ENCODE measurements at places on chromosomes 11 and 22.

GRCh38 chr11:127130321-127130720 is 129.8 kb upstream of the KIRREL3 start:
- no peak for DNase-seq

DNA sequence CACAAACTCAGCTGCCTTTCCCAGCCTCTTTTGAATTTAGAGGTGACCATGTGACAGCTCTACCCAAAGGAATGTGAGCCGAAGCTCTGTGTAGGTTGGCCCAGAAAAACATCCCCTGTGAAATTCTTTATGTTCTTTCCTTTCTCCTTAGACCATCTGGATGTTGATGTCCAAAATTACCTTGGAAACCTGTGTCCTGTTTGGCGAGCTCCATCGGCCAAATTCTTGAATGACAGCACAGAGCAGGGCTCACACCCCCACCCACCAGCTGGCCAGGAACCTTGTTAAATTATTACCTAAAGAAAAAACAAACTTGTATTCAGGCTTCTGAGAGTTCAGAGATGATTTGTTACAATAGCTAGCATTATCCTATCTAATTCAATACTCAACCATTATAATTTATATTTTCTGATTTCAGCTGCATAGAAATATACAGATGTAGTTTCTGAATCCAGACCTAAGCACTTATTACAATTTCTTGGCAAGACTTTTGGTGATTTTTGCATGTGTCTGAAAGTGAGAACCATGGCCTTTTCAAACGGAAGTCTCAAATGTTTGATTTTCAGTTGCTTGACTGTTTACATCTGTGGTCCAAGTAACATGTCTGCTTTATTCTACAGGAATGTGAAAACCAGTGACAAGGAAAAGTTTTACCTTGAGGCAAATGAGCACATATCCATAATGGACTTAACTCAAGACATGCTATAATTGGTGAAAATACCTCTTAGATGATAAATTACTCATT is 554.2 kb downstream of the NTM start:
- DNase-seq, result no peak

DNA sequence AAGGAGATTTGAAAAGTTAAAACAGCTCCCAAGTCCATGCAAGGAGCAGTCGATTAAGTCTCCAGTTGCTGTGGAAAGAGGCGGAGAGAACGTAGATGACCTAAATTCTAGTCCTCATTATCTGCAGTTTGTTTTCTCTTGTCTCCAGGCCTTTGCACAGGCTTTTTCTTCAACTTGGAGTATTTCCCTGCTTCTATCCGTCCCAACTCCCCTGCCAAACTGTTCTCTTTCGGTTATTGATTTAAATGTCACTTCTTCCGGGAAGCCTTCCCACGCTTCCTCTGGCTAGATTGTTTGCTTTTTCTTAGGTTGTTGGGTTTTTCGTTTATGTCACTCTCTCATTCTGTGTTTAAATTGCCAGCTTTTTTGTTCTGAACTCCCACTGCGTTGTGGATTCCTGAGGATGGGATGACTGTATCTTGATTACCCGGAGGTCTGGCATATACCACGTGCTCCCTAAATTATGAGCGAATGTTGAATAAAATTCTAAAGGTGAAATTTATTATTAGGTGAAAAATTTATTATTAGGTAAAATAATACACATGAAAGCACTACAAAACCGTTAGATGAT is 463 bp downstream of the TMEM126B start:
- DNase-seq, result no peak

DNA sequence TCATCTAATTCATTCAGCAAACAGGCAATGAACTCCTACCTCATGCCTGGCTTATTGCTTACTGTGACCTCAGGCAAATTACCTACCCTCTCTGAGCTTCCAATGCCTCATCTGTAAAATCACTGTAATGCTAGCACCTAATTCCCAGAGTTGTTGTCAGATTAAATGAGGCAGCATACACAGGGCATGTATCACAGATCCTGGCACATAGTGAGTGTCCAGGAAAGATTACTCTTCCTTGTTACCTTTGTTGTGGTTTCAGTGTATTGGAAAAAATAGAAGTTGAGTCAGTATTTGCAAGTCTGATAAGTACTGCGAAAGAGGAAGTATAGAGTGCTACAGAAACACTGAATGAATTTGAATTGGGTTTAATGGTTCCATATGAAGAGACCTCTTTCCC is 26.4 kb upstream of the LRRC55 start:
- no peak for DNase-seq

- no peak for DNase-seq
These were observed 38.0 kb upstream of the CD82 start for GRCh38 chr11:44527476-44527875.

- no peak for DNase-seq
These were observed 585 bp downstream of the CYB5R3 start for GRCh38 chr22:42648368-42649245.

DNA sequence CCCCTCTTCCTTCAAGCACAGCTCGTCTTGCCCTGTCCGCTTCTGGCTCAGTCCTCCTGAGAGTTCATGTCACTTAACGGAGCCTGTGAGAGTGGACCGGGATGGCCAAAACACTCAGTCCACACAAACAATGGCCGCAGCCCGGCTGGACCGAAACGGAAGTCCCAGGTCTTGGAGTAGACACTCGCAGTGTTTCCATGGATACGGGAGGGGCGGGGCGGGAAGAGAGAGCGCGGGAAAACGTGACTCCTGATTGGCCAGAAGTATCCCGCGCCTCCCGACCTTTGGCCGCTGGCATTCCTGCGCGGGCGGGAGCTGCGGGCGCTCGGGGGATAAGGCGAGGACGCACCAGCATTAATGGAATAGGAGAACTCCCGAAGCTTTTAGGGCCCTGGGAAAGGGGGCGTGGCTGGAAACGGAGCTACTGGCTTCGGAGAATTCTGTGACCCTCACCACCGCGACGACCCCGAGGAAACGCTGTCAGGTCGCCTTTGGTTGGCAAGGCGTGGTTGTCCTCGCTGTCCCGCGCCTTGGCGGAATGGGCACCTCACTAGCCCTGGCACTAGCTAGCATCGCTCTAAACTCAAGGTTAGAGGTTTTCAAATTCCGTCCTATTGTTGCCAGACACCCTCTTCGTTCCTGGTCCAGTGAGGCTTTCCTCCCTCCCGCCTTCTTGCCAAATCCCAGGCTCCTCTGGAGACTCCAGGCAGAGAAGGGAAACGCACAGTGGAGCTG is at the start of the genes NLRP14 and ZNF214:
TSS of gene NLRP14 (plus strand) at position 297 of the 735 bp plus-strand sequence. CDS start 18,108 bp downstream, outside the sequence.
TSS of gene ZNF214 (minus strand) at position 164 of the 735 bp plus-strand sequence. CDS start 17,511 bp downstream, outside the sequence.
- DNase-seq, result peak; percentile 68

- DNase-seq, result no peak
These were observed 15.2 kb upstream of the SLC6A5 start for GRCh38 chr11:20584093-20584774.

DNA sequence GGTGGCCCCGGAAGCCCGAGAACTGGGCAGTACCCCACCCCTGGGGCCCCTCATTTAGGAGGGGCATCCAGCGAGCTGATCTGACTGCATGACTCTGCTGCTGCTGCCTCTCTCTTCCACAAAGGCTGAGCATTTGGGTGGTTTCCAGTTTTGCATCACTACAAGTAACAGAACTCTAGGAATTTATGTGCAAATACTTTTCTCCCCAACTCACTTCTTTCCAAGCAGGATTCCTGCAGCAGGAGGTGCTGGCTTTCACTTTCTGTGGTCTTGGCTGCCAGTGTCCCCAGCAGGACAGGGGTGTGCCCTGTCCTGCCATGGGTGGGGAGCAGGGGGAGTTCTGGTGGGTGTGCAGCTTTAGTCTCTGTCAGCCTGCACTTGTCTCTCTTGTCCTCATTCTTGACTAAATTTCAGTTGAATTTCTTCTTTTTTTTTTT is 21.2 kb downstream of the UPB1 start:
- DNase-seq, result peak; percentile 79

DNA sequence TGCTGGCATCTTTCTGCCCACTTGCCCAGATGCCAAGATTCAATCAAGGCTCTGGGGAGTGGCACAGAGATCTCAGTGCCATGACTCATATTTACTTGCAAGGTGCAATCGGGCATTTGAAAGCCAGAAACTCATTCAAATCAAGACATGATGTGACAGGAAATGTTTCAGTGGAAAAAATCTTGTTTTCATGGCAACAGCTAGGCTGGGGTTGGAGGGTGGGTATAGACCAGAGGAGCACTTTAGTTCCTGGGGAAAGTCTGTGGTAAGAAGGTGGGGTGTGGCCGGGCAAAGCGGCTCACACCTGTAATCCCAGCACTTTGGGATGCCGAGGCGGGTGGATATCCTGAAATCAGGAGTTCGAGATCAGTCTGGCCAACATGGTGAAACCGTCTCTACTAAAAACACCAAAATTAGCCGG is 1.2 kb downstream of the MAJIN start:
- no peak for DNase-seq

GRCh38 chr11:7964873-7965272 is 374 bp downstream of the NLRP10 start:
- DNase-seq, result no peak

DNA sequence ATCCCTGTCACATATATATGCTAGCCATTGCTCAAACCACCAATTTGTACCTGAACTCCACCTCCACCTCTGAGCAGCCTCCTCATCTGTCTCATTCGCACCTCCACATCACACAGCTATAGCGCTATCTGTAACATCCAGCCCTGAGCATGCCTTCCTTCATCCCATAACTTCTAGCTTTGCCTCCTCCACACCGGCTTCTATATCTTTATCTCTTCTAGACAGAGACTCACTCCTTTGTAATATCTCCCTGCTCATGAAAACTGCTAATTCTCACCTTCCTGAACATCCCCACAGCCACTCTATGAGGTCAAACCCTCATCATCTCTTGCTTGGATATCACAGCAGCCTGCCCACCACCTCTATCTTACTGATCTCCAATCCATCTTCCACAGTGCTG is 5.9 kb downstream of the SIAE start:
- no peak for DNase-seq

DNA sequence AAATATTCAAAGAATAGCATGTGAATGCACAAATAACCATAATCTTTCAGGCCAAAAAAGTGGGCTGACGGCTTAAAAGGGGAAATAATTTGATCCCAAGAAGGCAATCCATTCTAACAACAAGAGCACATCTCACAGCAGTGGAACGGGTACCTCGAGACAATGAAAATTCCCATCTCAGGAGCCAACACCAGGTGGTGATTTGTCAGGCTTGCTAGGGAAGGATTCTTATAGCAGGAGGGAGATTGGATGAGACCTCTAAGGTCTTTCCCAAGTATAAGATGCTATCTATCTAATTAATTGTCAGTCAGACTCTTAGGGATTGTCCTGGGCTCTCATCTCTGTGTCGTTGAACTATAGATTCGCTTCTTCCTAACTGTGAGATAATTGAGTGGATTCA is 284.0 kb downstream of the ETS1 start:
- no peak for DNase-seq

DNA sequence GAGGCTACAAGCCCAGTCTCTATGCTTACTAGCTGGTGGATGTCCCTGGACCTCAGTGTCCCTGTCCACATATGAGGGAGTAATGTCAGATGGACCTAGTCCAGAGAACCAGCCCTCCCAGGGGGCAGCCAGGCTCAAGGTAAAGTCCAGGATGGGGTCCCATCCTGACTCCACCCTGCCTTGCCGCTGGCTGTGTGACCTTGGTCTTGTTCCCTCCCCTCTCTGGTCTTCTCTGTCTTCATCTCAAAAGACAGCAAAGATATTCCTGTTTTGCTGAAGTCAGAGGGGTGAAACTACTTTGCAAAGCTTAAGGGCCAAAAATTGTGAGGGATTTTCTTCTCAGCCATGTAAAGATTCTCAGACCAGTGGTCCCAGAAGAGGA is 9.2 kb upstream of the C11orf96 start:
- DNase-seq, result no peak

DNA sequence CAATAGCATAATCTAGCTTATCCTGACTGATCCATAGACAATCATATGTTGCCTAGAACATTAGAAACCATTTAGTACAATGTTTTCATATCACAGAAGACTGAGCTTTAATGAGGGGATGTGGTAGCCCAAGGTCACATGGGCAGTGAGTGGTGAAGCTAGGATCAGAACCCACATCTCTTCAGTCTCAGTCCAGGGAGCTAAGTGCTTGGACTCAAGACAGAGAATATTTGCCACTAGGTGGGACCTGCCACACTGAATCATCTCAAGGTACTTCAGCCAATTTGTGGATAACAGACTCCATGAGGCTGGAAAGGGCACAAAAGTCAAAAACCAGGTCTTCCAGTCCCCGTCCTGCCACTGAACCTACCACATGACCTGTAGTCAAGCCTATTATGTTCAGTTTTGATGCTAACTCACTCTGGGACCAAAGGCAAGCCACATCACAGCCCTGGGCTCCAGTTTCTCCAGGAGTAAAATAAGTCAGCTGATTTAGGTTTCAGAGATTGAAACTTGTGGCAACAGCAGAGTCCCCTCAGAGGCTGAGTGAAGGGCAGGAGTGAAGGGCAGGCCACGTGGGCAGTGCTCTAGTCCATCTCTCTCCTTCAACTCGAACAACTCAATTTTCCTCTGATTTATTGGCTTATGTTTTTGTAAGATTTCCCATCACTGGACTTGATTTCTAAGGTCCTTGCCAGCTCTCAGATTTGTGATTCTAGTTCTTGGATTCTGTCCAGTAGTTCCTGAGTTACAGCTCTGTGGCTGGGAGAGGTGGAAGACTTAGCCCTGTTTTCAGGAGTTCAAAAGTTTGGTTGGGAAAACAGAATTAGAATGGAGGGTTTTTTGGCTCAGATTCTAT is 84.6 kb upstream of the PHOX2A start:
- DNase-seq, result no peak

- DNase-seq, result no peak
These were observed 90.4 kb downstream of the HIPK3 start for GRCh38 chr11:33347490-33348125.

DNA sequence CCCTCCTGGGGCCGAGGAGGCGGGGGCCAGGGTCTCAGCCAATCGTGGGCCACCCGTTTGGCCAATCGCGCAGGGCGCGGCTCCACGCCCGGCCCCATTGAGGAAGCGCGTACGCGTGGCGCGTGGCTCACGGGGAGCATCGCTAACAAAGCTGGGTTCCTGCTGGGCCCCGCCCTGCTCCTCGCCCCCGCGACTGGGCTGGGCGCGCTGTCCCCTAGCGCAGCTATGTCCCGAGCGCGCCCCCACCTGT is 614 bp upstream of the ASCL2 start:
- no peak for DNase-seq

GRCh38 chr11:1198561-1199240 is 24.2 kb upstream of the MUC5B start:
- no peak for DNase-seq

GRCh38 chr11:46414879-46415278 is 23.3 kb upstream of the CHRM4 start:
- no peak for DNase-seq

DNA sequence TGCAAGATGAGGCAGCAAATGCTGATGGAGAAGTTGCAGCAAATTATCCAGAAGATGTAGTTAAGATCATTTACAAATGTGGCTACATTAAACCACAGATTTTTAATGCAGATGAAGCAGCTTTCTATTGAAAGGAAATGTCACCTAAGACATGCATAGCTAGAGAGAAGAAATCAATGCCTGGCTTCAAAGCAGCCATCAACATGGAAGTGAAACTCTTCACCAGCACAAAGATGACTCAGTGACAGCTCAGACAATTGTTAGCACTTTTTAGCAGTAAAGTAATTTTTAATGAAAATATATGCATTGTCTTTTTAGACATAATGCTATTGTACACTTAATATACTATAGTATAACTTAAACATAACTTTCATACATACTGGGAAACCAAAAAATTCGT is 71.4 kb downstream of the FANCF start:
- DNase-seq, result no peak

- DNase-seq, result no peak
These were observed 66.4 kb downstream of the TRAF6 start for GRCh38 chr11:36443661-36444060.

GRCh38 chr11:18063125-18063524 is 17.1 kb upstream of the TPH1 start:
- no peak for DNase-seq

- DNase-seq, result no peak
These were observed 108.1 kb downstream of the KIAA1671 start for GRCh38 chr22:25060522-25061071.

Data from non-pigmented ciliary epithelial cell (primary cell).